Ovary (tissue), 10 donors: ENCODE measurements at places on chromosomes 3 and 15. TPM values are rescaled to one million over a fixed set of nuclear protein-coding genes. Genes with fewer than 3 reads are reported as not detected.

The ACKR4 gene
- 0.17 TPM for total RNA-seq

The CYP8B1 gene
- not detected for total RNA-seq

The ESYT3 gene
- total RNA-seq, result 1.0 TPM

The SPINK8 gene
- total RNA-seq, result not detected

The GOLGA6A gene
- total RNA-seq, result not detected

The SLC35G2 gene
- 3.3 TPM for total RNA-seq

The KLHL40 gene
- not detected for total RNA-seq

The LDHAL6B gene
- total RNA-seq, result not detected

The CHL1 gene
- total RNA-seq, result 27.0 TPM

The BFSP2 gene
- total RNA-seq, result not detected

The MAPKAPK3 gene
- total RNA-seq, result 21.6 TPM

The MUC20 gene
- total RNA-seq, result 11.3 TPM

The SCN11A gene
- total RNA-seq, result 0.08 TPM

The CFAP100 gene
- total RNA-seq, result 21.3 TPM

The PSTPIP1 gene
- total RNA-seq, result 7.0 TPM

The PRSS50 gene
- 0.28 TPM for total RNA-seq

The GRAMD1C gene
- total RNA-seq, result 1.9 TPM

The ABI3BP gene
- total RNA-seq, result 75.2 TPM

The NTRK3 gene
- 2.7 TPM for total RNA-seq

The TUSC7 gene
- not detected for total RNA-seq

The TTLL13 gene
- 0.10 TPM for total RNA-seq

The KIF23 gene
- total RNA-seq, result 2.6 TPM

The INSYN1 gene
- total RNA-seq, result 43.7 TPM

The TEX55 gene
- not detected for total RNA-seq

The RHCG gene
- not detected for total RNA-seq

The GPR62 gene
- 0.51 TPM for total RNA-seq

The VPS33B gene
- total RNA-seq, result 8.5 TPM
